ENCODE measurements at places on chromosomes 12 and 14.

GRCh38 chr14:68747393-68747792 is 45.5 kb downstream of the ZFP36L1 start:
- no peak for DNase-seq

- DNase-seq: no peak
Measured at GRCh38 chr14:73785336-73785833, 66.2 kb upstream of the PTGR2 start.

DNA sequence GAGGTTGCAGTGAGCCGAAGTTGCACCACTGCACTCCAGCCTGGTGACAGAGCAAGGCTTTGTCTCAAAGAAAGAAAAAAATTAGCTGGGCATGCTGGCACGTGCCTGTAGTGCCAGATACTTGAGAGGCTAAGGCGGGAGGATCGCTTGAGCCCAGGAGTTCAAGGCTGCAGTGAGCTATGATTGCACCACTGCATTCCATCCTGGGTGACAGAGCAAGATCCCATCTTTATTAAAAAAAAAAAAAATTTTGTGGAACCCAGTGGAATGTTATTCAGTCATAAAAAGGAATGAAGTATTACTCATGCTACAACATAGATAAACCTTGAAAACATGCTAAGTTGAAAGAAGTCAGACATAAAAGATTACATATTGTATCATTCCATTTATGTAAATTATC is 8.3 kb upstream of the ERBB3 start:
- no peak for DNase-seq

DNA sequence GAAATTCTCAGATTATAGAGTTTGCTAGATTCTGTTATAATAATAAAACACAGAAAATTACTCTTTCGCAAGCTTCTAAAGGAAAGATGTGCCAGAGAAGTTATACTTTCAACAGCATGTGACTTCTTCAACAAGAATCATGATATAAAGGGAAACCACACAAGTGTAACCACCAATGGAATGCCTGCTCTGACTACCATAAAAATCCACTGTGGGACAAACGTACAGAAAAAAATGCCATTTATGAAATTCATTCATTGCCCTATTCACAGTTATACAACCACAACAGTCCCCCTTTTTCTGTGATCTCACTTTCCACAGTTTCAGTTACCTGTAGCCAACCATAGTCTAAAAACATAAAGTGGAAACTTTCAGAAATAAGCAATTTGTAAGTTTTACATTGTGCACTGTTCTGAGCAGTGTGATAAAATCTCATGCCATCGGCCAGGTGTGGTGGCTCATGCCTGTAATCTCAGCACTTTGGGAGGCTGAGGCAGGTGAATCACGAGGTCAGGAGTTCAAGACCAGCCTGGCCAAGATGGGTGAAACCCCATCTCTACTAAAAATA is 3.2 kb downstream of the CATSPERB start:
- peak; percentile 21 for DNase-seq

DNA sequence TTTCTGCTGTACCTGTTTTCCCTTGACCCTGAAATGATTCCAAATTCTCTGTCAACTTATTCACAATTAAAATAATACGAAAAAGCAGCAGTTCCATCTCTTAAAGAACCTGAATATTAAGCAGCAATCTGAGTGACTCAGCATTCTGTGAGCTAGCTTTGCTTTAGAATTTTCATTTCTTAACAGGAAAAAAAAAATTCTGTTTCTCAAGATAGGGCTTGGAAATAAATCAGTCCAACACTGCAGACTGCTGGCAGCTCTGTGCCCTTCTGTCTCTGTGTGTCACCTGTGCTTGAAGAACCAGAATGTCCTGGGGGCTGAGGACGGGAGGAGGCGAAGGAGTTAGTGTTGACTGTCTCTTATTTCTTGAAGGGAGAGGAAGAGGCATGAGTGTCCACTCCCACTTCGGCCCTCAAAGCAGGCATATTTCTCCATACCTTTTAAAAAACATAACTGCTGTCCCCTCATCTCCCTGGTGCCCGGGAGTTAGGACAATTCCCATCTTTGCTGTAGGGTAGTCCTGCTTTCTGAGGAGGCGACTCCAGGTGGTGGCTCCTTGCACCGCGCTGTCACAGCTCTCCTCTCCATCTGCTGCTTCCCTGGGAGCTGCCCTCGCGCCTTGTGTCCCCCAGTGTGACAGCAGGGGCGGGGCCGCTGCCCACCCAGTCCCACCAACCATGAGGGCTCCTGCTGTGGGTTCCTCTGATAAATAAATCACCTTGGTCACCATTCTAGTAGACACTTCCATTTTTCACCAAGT is 203.1 kb downstream of the CALM1 start:
- no peak for DNase-seq

DNA sequence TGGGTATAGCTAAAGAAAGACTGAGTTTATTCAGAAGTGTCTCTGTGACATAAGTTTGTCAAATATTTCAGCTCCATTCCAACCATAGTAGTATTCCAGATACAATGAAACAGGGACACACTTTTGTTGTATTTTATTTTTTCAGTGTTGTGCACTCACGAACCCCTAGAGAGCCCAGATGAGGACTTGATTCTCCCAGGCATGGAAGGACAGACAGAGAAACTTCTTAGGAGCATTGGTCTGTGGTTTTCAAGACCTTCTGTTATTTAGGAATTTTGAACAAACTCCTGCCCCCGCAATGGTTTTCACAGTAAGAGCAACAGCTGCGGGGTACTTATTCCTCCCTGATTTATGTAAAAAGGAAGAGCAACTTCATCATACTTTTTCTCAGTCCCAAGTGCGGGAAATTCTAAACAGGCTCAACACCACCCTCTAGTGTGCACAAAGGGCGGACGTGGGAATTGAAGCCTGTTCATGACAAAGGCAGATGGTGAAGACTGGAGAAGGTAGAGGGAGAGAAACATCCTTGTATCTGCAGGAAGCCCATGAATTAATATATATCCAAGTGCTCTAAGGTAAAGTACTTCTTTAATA is 147.6 kb downstream of the PAH start:
- peak; percentile 36 for DNase-seq

DNA sequence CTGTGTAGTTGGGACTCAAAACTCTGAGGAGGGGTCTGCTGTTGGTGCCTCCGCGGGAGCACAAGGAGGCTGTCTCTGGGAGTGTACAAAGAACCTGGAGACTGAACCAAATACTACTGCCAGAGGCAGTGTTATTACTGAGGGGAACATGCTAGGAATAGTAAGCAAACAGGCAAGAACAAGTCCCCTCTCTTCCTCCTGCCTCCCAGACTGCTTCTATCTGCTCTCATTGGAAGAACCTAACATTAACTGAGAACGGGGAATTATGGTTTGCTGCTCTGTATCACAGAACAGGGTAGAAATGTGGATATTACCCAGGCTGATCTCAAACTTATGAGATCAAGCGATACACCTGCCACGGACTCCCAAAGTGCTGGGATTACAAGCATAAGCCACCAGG is 4.5 kb upstream of the KMT5A start:
- DNase-seq: no peak

DNA sequence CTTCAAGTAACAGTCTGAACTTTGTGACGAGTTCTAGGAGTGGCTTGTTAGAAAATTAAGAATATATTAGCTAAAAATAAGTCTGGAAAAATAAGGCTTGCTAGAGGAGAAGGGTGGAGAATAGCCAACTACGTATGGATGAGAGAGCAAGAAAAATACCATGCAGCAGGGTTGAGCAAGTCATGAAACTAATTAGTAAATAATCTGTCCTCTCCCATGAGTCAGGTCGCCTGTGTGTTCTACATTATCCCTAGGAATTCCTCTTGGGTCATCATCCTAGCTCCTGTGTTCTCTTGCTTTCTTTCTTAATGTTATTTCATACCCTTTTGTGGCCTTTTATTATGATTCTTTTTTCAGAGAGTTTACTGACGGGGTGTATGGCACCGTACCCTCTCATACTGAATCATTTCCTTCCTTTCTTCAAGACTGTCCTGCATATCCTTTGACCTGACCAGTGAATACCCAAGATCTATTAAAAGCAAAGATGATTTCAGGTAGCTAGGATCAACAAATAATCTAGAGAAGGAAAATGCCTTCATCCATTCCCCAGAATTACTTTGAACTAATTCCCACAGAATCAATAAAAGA is 177.2 kb upstream of the NPAS3 start:
- DNase-seq: no peak

- DNase-seq: no peak
Measured at GRCh38 chr14:51321036-51321435, 81.0 kb downstream of the TMX1 start.

- DNase-seq: no peak
Measured at GRCh38 chr12:18939051-18939450, 190.5 kb upstream of the PLEKHA5 start.

GRCh38 chr12:12616512-12617310 is 5.0 kb downstream of the CREBL2 start:
- DNase-seq: no peak

DNA sequence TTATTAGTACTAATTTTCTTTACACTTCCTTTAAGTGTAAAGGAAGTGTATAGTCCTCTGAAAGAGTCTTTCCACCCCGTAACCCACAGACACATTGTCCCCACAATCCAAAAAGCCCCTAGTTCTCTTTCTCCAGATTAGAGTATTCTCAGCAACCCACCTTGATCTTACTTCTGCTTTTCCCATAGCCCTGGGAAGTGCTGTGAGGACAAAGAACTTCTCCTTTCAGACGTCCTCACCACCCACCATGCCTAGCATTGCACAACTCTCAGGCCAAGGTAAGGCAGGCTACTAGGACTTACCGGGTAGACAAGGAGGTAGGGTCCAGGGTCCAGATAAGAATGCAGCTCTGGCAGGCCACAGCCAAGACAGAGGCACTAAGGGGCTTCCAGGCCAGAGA is 7.4 kb downstream of the AAAS start:
- no peak for DNase-seq

DNA sequence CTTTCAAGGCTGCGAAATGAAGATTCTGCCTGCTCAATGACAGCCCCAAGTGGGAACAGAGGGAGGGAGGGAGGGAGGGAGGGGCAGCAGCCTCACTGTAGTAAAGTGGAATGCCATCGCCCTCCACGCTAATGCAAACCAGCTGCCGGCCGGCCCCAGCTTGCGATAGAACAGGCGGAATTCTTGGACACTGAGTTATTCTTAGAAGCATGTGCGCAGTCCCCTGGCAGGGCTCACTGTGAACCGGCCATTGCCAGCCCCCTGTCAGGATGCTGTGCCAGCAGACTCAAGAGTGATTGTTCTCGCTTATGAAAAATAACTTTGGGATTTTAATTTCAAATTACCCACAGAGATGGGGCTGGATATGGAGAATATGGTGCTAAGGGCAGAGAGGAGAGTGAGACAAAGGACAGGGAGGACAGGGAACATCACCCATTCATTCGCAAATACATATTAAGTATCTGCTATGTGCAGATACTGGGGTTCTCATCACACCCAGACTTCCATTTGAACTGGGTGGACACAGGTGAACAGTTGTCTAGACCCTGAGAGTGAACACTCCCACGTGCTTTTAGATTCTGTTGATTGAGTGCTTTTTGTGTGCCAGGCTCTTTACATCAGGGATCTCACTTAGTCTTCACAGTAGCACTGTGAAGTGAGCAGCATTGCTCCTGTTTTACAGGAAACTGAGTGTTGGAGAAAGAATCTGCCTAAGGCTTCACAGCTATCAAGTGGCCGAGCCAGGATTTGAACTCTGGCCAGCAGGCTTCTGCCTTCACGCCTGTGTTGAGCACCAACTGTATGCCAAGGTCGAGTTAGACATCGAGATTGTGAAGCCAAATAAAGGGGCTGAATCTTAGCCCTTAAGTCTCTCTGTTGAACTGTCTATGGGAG is 192.9 kb downstream of the C12orf75 start:
- no peak for DNase-seq

- DNase-seq: no peak
Measured at GRCh38 chr12:90106568-90106967, 397.9 kb upstream of the ATP2B1 start.

GRCh38 chr12:27221625-27222387 is 22.3 kb upstream of the STK38L start:
- no peak for DNase-seq

DNA sequence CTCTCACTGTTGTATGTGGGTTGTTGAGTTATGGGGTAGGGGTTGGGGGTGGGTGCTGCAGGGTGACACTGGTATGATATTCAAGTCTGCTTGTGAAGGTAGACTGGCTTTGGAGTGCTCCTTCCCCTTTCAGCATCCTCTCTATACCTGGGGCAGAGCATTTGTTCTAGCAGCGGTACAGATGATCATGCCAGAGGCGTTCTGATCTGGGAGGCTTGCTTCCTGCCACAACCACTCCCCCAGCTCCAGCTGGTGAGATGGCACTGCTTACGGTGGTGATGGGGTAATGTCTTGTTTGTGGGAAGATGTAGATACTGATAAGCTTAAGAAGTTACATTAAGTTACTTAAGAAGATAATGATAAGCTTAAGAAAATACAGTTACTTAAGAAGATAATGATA is 131.8 kb downstream of the ERC1 start:
- DNase-seq: peak; percentile 95

DNA sequence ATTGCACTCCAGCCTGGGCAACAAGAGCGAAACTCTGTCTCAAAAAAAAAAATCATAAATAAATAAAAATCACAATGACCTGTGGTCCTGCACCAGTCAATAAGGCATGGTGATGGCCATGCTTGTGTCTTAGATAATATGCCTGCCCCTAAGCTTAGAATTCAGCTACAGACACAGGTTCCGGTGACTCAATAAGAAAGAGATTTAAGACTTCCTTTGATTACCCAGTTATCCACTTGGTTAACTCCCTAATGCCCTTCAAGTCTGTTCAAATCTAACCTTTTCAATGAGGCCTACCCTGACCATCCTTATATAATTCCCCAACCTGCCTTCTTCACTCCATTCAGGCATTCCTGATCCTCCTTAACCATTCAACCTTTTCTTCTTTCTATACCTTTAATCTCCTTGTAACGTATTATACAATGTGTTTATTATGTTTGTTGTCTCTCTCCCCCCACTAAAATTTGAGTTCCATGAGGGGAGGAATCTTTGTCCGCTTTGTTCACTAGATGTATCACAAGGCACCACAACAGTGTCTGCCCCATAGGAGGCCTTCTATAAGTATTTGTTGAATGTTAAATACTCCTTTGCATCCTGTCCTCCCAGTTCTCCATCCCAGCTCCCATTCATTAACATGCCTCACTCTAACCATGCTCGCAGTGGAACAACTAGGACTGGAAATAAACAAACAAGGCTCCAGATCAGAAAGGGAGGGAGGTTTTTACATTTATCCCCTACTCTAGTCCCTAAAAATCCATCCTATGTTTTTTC is 8.9 kb downstream of the MAP4K5 start:
- DNase-seq: no peak

GRCh38 chr12:17110316-17110715 is 504.4 kb upstream of the LMO3 start:
- no peak for DNase-seq

GRCh38 chr14:89833120-89833532 is 121.4 kb downstream of the EFCAB11 start:
- DNase-seq: no peak

DNA sequence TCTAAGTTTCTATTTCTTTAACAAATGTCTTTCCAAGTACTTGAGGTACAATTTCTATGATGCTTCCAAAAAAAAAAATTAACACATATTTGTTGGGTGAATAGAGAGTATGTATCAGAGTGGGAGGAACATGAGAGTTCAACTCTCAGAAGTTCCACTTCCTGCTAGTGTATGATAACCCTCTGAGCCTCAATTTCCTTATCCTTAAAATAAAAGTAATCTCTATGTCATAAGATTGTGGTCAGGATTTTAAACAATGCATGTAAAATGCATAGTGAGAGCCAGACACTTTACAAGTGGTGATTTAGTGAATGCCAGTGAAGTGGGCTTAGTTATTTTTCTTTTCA is 270.3 kb upstream of the AMIGO2 start:
- DNase-seq: peak; percentile 30
